Skeletal muscle cell (primary cell): ENCODE measurements at places on chromosomes 13 and 19.

- no peak for DNase-seq
Measured at GRCh38 chr19:51417107-51417809, at the start of gene SIGLEC10. Gene SIGLEC10 (minus strand): TSS chr19:51417642. CDS start chr19:51417581, 61 bp downstream.

DNA sequence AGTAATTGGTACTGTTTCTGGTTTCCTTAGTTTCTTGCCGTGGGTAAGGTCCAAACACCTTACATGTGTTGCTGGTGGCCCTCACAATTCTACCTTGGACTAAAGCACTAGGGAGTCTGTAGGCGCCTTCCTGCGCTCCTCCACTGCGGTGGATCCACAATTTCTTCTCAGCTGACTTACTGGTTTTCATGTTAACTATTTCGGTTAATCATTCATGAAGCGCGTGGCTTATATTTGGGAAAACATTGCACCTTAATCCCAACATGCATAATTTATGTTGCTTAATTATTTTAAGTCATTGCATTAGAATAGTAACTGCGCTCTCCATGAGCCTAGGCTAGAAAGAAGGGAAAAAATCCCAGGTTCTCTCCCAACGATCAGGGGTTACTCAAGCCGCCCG lies 37.7 kb downstream of the ARHGEF7 start:
- DNase-seq: no peak

DNA sequence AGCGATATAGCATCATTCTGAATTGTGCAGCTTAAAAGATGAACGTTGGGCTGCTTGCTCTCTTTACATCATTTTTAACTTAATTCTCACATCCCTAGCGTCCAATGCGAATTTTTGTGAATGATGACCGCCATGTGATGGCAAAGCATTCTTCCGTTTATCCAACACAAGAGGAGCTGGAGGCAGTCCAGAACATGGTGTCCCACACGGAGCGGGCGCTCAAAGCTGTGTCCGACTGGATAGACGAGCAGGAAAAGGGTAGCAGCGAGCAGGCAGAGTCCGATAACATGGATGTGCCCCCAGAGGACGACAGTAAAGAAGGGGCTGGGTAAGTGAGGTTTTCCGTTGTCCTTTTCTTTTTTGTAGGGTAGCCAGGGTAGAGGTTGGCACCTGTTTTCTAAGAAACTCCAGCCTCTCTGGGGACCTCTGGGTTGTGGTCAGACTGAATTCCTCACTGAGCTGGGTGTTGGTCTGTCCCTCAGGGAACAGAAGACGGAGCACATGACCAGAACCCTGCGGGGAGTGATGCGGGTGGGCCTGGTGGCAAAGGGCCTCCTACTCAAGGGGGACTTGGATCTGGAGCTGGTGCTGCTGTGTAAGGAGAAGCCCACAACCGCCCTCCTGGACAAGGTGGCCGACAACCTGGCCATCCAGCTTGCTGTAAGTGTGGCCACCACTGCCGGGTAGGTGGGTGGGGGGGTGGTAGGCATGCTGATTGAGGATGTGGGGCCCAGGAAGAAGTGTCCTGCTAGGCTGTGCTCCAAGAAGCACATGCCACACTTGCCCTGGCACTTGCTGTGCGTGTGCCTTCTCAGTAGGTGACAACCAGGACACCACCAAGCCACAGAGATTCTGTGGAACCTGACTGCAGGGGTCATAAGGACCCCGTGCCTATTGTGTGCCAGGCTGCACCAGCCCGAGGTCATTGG lies 17.0 kb downstream of the ILF3 start:
- DNase-seq: no peak

- DNase-seq: no peak
Measured at GRCh38 chr19:39195755-39196154, 1.0 kb upstream of the NCCRP1 start.

DNA sequence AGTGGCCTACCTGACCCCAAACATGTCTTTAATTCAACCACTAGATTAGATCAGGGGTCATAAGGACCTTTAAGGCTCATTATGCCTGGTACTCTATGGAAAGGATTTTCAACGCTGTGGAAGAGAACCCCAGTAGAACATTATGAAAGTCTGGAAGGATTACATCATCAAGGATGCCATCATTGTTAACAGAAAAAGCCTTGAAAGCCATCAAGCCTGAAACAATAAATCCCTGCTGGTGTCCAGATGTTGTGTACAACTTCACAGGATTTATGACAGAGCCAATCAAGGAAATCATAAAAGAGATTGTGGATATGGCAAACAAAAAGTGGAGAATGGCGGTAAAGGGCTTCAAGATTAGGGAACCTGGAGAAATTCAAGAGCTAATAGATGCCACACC lies 59.7 kb downstream of the NAA16 start:
- no peak for DNase-seq

DNA sequence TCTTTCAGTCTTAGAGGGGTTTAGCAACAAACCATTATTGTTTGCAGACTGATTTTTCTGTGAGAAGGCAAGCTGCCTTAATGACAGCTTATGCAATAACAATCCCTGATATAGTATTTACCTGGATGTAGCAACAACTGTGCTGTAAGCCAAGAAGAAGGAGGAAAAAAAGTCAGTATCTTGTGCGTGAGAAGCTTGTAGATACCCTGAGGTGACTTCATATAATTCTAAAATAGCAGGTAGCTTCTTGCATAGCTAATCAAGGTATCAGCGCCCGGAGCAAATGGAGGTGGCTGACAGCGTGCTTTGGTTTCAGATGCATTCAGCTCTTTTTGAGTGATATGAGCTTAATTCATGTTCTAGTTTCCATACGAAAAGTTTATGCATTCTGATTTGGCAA lies 309.8 kb downstream of the KLF5 start:
- DNase-seq: no peak
